ENCODE measurements at places on chromosomes 7 and 10. TPM values are rescaled to one million over a fixed set of nuclear protein-coding genes. Genes with fewer than 3 reads are reported as not detected.

PTPN20 gene
- 2.5 TPM for total RNA-seq

SRGN gene
- total RNA-seq, result 1,340 TPM

GPR37 gene
- not detected for total RNA-seq

SMARCD3 gene
- total RNA-seq, result 3.3 TPM

SFRP4 gene
- total RNA-seq, result not detected

LRRC18 gene
- total RNA-seq, result not detected

ZNF804B gene
- not detected for total RNA-seq

LIPK gene
- total RNA-seq, result not detected

UBE2D4 gene
- 12.6 TPM for total RNA-seq

LRRC4 gene
- 0.16 TPM for total RNA-seq

HOXA9 gene
- total RNA-seq, result not detected

PRRT4 gene
- 0.39 TPM for total RNA-seq

OPN1SW gene
- total RNA-seq, result not detected

TAS2R5 gene
- total RNA-seq, result 0.62 TPM

FEZF1 gene
- not detected for total RNA-seq

SGPL1 gene
- total RNA-seq, result 139 TPM

UPK3BL2 gene
- total RNA-seq, result 18.1 TPM

GSTO2 gene
- 1.4 TPM for total RNA-seq

ZCWPW1 gene
- 3.5 TPM for total RNA-seq

MRLN gene
- not detected for total RNA-seq

PLCE1 gene
- 0.02 TPM for total RNA-seq

NPSR1 gene
- total RNA-seq, result not detected

SYT15B gene
- 0.23 TPM for total RNA-seq

HOGA1 gene
- not detected for total RNA-seq

CNNM1 gene
- total RNA-seq, result 0.21 TPM

LRRC27 gene
- total RNA-seq, result 3.5 TPM

CTBP2 gene
- 0.48 TPM for total RNA-seq

Measured in activated T-helper 2 cell treated with anti-CD3 and anti-CD28 coated beads, Interferon-gamma antibody, Interleukin-2, Interleukin-4, amounts not matched to agents 10 μg/mL and 5 μg/mL and 100 μg/mL, durations not matched to agents 14 hours and 24 hours and 36 hours (primary cell).